Mesothelial cell of epicardium (in vitro differentiated cells): ENCODE measurements at places on chromosomes 3 and 15.
A peak's percentile ranks its signal among the peaks of the same experiment; 100 is the strongest.

DNA sequence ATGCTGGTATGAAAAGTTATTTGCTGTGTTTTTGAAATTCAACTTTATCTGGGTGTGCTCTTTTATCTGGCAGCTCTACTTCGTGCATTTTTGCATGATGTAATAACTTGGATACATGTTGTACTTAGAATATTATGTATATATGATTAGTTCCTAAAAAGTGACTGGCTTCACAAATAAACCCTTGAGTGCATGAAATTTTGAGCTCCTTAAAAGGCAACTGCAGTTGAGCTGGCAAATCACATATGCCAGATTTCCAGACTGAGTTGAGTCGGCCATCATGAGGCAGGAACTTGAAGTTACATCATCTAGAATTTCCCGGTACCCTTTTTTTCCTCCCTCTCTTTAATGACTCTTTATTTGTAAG lies 162.5 kb downstream of the FNDC3B start:
- DNase-seq, result no peak

GRCh38 chr3:27666708-27667107 lies 55.4 kb downstream of the EOMES start:
- no peak for DNase-seq

GRCh38 chr15:59410391-59410896 lies 27.5 kb upstream of the FAM81A start:
- no peak for DNase-seq

GRCh38 chr15:57626713-57627440 lies 35.2 kb downstream of the MYZAP start:
- no peak for DNase-seq

- no peak for DNase-seq
Measured at GRCh38 chr3:136396916-136397315, 146.8 kb downstream of the PCCB start.

DNA sequence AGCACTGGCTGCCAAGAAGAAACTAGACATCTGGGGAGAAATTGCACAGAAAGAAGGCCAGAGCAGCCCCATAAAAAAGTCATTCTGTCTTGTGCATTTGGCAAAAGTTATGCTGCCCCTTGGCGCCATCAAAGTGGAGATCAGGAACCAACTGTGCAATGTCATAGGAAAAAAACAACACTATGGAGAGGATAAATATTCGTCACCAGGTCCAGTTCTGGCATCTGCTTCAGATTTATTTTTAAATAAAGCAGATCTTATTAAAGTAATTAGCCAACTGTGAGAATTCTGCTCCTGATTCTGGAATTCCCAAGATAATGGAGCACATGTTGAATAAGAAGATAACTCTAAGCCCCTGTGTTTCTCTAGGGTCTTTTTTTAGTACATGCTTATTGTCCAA lies 500.0 kb upstream of the IL12A start:
- no peak for DNase-seq

GRCh38 chr15:93174836-93175235 lies 85.8 kb upstream of the RGMA start:
- DNase-seq, result no peak

- DNase-seq, result no peak
Measured at GRCh38 chr3:129377615-129378014, 50.8 kb downstream of the EFCAB12 start.

DNA sequence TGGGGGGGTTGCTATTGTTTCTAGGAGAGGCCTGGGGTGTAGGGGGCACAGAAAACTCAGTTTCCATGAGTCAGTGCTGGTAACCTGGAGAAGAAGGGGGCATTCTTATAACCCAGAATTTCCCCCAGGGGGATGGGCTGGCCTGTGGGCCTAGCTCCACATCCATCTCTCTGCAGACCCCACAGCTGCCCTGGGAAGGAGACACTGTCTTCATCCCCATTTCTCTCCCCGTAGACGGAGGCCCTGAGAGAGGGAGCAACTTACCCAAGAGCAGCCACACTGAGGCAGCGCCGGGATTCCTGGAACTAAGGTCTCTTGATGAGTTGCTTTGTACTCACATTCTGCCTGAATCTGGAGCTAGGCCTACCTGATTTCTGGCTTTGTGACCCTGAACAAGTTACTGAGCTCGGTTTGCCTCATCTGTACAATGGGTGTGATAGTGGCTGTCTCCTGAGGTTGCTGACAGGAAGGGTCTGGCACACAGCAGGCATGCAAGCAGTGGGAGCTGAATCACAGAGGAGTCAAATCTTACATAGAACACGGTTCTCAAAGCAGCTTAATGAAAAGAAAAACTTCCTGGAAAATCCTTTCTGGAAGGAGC lies 55.0 kb upstream of the LCTL start:
- no peak for DNase-seq

- DNase-seq, result no peak
Measured at GRCh38 chr3:49899815-49900214, 3.9 kb downstream of the MST1R start.

GRCh38 chr3:136562026-136562425 lies 190.2 kb downstream of the STAG1 start:
- DNase-seq, result no peak

- peak; percentile 56 for DNase-seq
Measured at GRCh38 chr15:31974855-31975829, 55.2 kb upstream of the CHRNA7 start.

- DNase-seq, result no peak
Measured at GRCh38 chr15:98770984-98771383, 122.6 kb downstream of the IGF1R start.

- DNase-seq, result no peak
Measured at GRCh38 chr3:171833789-171834460, 9.2 kb upstream of the TMEM212 start.

DNA sequence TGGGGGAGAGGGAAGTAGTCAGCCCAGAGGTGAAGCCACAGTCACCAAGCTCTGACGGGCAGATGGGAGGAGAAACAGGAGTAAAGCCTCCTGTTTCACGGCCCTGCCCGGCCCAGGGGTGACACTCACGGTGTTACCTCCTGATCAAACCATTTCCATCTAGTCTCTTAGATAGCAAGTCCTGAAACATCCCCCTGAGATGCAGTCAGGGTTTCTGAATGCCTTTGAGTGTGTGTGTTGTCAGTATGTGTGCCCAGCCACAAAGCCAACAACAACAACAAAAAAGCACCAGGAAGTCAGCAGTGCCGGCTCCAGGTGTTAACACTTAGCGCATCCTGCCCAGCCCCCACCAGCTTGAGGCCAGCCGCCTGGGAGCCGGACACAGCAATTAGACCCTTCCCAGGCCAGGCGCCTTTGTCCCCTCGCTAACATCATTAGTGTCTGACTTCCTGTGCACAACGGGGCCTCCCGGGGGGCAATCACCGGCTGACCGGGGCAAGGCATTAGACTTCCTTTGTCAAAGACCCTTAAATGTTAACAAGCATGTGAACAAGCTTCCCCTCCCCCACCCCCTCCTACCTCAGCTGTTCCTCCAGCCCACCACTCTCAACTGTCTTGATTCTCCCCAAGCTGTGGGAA lies 34.5 kb downstream of the IL17RD start:
- no peak for DNase-seq

DNA sequence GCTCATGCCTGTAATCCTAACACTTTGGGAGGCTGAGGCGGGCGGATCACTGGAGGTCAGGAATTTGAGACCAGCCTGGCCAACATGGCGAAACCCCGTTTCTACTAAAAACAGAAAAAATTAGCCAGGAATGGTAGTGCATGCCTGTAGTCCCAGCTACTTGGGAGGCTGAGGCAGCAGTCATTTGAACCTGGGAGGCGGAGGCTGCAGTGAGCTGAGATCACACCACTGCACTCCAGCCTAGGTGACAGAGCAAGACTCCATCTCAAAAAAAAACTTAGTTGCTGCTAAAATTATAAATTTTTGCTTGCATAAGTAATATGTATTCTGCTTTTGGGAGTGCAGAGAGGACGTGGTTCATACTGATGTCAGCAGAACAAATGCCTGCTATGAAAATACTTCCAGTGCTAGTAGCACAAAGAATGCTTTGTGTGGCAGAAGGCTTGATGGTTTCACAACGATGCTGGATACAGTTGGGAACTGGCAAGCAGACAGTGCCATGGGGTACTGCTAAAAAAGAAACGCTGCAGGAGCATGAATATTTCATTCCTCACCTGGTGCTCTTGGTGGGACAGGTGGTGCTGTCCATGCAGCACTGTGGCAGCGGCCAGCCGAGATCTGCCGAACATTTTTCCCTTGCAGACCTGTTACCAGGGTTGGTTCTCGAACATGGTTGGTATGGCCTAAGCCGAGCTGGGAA lies 31.1 kb downstream of the FBXL22 start:
- DNase-seq, result no peak

DNA sequence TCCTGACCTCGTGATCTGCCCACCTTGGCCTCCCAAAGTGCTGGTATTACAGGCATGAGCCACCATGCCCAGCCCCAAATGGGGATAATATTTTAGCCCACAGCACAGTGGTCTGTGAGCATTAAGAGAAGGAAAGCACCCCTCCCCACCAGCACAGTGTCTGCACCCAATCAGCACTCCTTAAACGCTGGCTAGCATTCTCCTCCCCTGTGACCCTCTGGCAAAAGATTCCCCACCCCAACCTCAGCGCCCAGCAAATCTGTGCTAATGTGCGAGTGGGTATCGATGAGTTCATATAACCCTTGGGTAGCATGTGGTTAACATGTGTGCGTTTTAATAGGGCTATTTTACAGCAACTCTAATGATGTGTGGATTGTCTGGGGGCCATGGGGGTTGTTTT lies 18.3 kb upstream of the EPHB3 start:
- peak; percentile 7 for DNase-seq

DNA sequence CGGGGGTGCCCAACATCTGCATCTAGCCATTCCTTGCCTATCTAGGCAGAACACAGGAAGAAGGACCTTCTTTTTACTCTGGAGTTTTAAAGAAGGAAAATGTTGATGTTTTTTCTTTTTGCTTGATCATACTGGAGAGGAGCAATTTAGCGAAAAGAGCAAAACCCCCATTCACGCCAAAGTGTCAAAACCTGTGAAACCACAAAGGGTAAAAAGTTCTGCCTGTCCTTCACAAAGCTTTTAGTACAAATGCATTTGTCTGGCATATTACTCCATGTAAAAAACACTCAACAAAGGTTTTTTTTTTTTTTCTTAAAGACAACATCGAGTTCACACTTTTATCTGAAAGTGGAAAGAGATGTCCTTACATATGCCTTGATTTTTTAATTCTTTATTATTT lies 214.2 kb upstream of the MRPL3 start:
- no peak for DNase-seq

GRCh38 chr3:114299941-114300624 lies 6.3 kb downstream of the TIGIT start:
- DNase-seq, result no peak

DNA sequence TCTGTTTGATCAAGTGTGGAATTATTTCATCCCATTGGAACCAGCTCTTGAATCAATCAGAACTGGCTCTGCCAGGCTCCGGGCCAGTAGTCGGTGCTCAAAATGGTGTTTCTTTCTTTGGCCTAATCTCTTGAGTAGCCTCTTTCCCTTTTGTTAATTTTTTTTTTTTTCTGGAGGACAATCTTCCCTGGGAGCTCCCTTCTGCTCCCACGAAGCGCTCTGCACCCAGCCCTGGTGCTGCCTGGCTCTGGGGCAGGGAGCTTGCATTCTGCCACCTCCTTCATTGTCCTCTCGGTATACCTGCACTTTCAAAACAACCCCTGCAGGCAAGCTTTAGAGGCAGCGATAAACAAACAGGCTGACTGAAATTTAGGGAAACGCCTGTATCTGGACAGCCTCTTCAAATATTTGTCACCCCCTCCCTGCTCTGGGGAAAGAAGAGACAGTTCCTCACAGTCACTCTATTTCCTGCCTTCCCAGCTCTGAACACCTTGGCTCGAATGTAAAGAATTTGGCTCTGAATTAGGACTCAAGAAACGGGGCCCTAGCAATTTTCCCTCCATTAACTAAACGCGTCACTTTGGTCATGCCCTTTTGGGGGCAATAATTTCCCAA lies 1.1 kb upstream of the THSD4 start:
- DNase-seq, result no peak

DNA sequence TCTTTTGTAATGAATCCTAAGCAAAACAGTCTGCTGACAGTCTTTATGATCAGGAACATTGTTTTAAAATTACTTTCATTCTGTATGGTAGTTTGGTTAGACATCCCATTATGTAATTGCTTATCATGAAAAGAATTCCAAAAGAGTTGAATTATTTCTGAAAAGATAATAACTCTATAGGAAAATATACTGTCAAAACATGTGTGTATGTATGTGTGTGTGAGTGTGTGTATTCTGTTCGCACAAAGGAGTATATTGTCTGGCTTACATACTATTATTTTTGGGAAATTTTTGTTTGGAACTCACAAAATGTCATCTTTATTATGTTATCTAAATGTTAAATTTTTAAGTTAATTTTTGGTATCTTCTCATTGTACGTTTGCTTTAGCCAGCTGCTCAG lies 1075.9 kb downstream of the ZPLD1 start:
- no peak for DNase-seq

- DNase-seq, result no peak
Measured at GRCh38 chr3:124766113-124767095, 36.2 kb downstream of the UMPS start.
